ENCODE measurements at places on chromosomes 6 and 20. TPM values are rescaled to one million over a fixed set of nuclear protein-coding genes. Genes with fewer than 3 reads are reported as not detected.

DPPA5 gene
- not detected for total RNA-seq

MMP24OS gene
- 12.0 TPM for total RNA-seq

CDSN gene
- total RNA-seq: under 0.01 TPM

PSORS1C2 gene
- total RNA-seq: not detected

ARFGEF3 gene
- total RNA-seq: 1.7 TPM

NHLRC1 gene
- 0.99 TPM for total RNA-seq

HLA-DQB1 gene
- not detected for total RNA-seq

DUSP15 gene
- total RNA-seq: not detected

TOMM6 gene
- 48.6 TPM for total RNA-seq

BLOC1S5 gene
- 12.8 TPM for total RNA-seq

RPRD1B gene
- 12.8 TPM for total RNA-seq

GSTA3 gene
- total RNA-seq: not detected

UBD gene
- total RNA-seq: 1.2 TPM

HIVEP2 gene
- 1.9 TPM for total RNA-seq

FOXF2 gene
- total RNA-seq: not detected

PAX1 gene
- not detected for total RNA-seq

CGA gene
- total RNA-seq: not detected

CCDC170 gene
- total RNA-seq: 0.09 TPM

YIPF3 gene
- total RNA-seq: 97.6 TPM

OR2H2 gene
- not detected for total RNA-seq

POM121L2 gene
- total RNA-seq: not detected

RPS10 gene
- total RNA-seq: 2,279 TPM

PRDM13 gene
- not detected for total RNA-seq

PRSS35 gene
- total RNA-seq: 0.09 TPM

SYTL3 gene
- total RNA-seq: 2.6 TPM

TTPAL gene
- 4.9 TPM for total RNA-seq

NQO2 gene
- 11.7 TPM for total RNA-seq

SLC22A1 gene
- not detected for total RNA-seq

EEF1A2 gene
- total RNA-seq: 2.0 TPM

CRISP3 gene
- total RNA-seq: not detected

ADGB gene
- not detected for total RNA-seq

LEMD2 gene
- 57.7 TPM for total RNA-seq

ATP9A gene
- total RNA-seq: 21.2 TPM

SCUBE3 gene
- total RNA-seq: 0.75 TPM

PIM1 gene
- total RNA-seq: 1.4 TPM

ZBTB24 gene
- 5.1 TPM for total RNA-seq

TP53TG5 gene
- total RNA-seq: not detected

Measured in endothelial cell of coronary artery (primary cell).